Kidney (tissue), 22 donors: ENCODE measurements at places on chromosomes 7 and 10. TPM values are rescaled to one million over a fixed set of nuclear protein-coding genes. Genes with fewer than 3 reads are reported as not detected.

The MALRD1 gene
- total RNA-seq = 2.0 TPM

The KCND2 gene
- total RNA-seq = 0.19 TPM

The GOLGA7B gene
- total RNA-seq = 0.50 TPM

The BRAT1 gene
- 23.7 TPM for total RNA-seq

The CHN2 gene
- 22.5 TPM for total RNA-seq

The EZH2 gene
- total RNA-seq = 4.7 TPM

The GPR85 gene
- total RNA-seq = 0.31 TPM

The OAT gene
- total RNA-seq = 44.1 TPM

The NUTM2E gene
- total RNA-seq = 0.16 TPM

The EN2 gene
- total RNA-seq = 0.13 TPM

The PILRA gene
- 18.8 TPM for total RNA-seq
